ENCODE measurements at places on chromosomes 1 and 21.

- DNase-seq: no peak
These were observed 118.5 kb upstream of the ADAR start for GRCh38 chr1:154726443-154726842.

DNA sequence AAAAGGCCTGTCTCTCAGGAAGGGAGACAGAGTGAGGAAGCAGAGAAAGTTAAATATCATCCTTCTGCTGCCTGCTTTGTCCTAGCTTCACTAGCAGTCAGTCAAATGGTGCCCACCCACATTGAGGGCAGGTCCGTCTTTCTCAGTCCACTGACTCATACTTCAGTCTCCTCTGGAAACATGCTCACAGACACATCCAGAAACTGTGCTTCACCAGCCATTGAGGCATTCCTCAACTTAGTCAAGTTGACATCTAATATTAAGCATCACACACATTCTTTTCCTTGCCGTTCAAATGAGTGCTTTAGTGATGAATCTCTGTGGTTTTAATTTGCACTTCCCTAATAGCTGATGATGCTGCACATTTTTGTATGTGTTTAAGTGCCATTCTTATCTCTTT, 777.8 kb upstream of the PRMT6 start:
- DNase-seq: no peak

- DNase-seq: no peak
These were observed 62.1 kb downstream of the LRRN2 start for GRCh38 chr1:204623365-204623893.

- DNase-seq: no peak
These were observed 78.9 kb downstream of the CD247 start for GRCh38 chr1:167439301-167439988.

DNA sequence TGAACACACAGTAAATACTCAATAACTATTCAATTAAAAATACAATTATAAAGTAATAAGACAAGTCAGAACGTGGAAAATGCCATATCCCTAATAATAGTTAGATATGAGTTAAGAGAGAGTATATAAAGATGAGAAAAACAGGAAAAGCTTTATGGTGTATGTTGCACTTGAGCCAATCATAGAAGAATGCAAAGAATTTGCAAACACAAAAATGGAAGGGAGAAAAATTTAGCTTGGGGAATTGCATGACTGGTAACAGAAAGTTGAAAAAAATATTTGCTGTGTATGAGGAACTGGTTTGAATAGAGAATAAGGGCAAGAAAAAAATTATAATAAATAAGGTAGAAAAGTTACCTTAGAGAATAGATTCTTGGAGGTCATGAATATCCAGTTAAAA, 739.6 kb upstream of the CXADR start:
- no peak for DNase-seq

DNA sequence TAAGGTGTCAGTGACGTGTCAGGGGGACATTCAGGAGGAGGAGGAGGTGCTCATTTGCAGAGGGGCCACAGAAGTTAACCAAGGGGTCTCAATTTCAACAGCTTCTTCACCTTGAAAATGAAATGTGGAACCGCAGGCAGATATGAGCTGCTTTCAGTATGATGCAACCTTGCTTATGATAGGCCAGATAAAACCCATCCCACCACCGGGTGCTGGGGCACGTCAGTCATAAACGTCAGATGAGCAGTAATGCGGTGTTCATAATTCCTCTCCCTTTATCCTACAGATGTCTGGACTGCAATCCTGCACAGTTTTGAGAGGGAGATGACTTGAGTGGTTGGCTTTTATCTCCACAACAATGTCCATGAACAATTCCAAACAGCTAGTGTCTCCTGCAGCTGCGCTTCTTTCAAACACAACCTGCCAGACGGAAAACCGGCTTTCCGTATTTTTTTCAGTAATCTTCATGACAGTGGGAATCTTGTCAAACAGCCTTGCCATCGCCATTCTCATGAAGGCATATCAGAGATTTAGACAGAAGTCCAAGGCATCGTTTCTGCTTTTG, 1.7 kb downstream of the PTGFR start:
- no peak for DNase-seq

Measured in CD4-positive, alpha-beta memory T cell (primary cell).